ENCODE measurements at places on chromosomes 7 and 10.

DNA sequence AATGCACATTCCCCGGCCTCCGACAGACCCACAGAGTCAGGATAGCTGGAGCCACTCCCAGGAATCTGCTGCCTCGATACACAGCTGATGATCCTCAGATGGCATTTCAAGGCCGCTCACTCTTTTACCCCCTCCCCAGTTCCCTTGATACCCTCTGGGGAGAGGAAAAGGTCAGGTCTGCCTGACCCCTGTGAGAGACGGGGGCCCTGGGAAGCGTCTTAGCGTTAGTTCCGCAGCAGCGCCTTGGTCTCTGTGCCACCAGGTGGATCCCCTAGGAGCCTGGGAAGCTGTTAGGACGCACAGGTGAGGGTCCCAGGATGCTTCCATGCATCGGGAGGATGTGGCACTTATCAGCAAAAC is 420.5 kb upstream of the FOXK1 start:
- DNase-seq: no peak

DNA sequence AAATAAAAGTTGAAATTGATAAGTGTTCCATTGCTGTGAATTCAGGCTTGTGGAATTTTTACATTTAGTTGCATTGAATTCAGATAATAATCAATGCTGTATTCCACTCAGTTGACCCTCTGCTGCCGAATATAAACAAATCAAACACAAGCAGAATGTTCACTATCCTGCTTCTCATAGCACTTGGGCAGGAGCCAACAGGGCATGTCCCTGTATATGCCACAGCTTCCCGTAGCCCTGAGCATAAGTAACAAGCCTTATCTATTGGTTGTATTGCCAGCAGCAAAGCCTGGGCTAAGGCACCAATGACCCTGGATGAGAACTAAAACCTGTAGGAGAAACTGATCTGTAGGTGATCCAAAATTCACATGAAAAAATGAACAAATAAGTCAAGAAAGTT is 145.9 kb downstream of the ARHGAP12 start:
- DNase-seq: no peak

GRCh38 chr7:14988941-14989340 is 86.4 kb upstream of the DGKB start:
- no peak for DNase-seq

DNA sequence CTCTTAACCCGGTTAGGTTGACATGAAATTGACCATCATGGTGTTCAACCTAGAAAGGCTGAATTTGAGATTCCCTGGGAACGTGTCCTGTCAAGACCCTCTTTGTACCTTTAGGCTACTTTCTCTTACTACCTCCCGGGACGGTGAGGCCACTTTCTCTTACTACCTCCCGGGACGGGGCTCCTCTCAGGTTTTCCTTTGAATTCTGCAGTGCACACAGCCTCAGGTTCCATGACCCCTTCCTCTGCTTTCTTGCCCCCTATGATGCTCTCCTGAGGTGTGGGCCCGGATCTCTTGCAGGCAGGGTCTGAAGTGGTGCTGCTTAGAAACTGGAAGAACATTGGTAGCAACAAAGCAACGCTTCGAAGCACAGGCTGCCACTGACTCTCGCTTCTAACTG is 155.3 kb downstream of the CAMK1D start:
- DNase-seq: no peak

DNA sequence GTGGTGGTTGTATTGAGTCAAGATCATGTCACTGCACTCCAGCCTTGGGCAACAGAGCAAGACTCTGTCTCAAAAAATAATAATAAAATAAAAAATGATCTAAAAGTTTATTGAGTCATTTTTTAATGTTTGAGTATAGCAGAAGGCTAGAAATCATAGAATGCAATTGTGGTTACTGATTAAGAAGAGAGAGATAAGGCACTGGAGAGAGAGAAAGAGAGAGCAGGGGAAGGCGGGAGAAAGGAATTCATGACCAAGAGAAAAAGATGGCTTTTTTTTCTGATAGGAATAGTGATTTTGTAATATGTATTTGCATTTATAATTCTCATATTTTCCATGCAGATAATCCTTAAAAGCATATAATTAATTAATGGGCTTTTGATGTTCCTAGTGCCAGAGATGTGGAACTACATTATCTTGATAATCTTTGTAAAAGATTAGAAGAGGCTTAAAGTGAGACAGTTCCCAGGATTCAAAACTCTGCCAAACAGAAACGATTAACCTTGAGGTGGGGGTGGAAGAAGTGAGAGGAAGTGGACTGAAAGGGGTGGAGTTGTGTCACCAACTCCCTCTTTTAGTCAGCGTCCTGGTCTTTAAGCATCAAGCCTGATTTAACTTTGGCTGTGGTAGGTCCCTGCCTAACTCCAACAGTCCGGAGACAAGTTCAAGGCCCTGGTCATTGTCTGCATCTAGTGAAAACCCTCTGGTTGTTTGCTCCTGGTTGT is 76.2 kb downstream of the CHN2 start:
- no peak for DNase-seq

DNA sequence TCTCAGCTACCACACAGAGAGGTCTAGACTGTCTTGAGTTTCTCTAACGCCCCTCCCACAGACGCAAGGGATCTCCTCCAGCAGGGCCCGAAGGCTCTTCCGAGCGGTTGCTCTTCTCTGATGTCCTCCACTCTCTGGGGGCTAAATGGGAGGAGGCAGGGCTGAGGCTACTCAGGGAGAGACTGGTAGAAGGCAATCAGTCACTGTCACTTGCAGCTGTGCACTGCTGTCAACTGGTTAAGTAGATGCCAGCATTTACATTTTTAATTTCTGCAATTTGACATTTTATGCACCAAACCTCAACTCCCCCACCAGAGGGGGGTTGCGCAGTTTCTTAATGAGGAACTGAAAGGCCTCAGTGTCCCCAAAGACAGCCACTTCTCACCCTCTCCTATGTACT is 442.8 kb downstream of the PLXNA4 start:
- DNase-seq: no peak

DNA sequence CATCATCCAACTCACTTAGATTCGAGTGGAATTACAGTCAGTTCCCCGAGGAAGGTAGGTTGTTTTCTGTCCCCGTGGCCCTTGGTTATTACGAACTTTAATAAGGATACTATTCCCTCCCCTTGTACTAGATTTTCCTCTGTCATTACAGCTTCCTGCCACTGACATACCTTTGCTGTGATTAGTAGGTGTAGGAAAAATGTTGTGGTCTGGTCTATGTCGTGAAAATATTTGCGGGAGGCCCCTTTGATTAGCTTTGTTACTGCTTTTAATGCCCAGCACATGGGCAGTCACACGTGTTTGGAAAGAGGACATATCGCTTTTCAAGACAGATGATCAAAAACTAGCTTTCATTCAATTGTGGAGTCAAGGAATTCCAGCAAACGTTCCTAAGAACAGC is 92.2 kb downstream of the GATA3 start:
- peak; percentile 49 for DNase-seq

GRCh38 chr7:84941291-84941690 is 245.6 kb downstream of the SEMA3D start:
- DNase-seq: no peak

DNA sequence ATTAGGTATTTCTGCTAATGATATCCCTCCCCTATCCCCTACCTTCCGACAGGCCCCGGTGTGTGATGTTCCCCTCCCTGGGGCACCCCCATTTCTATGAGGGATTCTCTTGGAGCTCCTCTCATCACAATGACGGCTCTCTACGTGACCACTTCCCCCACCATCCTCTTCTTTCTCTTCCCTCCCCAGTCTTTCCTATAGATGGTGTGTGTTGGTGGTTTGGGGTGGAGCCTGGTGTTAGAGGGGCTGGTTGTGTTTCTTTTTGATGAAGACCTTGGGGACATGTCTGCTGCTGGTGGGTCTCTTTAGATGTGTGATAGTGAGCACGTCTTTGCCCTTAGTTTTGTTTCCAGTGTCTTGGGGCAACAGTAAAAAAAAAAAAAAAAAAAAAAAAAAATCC is 28.6 kb downstream of the RPS24 start:
- no peak for DNase-seq

DNA sequence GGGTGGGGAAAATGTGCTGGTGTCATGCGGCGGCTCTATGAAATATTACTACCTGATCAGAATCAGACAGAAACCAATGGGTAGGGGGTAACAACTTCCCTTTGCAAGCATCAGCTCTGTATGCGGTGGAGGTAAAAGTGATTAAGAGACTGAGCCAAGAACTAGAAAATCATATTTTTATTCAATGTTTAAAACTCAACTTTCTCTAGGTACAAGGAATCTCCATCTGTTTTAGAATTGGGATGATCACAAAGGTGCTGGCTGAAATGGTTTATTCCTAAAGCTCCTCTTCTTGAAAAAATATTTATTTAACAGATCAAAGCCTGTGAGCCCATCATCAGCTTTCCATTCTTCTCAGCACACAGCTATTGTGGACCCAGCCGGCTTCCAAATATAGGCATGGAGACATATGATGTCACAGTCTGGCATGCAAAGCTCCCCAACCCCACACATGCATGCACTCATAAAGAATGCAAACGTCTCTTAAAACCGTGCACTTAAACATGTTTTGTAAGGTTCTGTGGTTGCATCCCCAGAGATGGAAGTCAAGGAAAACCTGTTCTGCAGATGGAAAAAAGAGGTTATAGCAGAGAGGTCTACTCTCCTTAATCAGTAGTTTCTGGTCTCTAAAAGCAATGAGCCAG is 126.0 kb downstream of the SKIDA1 start:
- DNase-seq: no peak

DNA sequence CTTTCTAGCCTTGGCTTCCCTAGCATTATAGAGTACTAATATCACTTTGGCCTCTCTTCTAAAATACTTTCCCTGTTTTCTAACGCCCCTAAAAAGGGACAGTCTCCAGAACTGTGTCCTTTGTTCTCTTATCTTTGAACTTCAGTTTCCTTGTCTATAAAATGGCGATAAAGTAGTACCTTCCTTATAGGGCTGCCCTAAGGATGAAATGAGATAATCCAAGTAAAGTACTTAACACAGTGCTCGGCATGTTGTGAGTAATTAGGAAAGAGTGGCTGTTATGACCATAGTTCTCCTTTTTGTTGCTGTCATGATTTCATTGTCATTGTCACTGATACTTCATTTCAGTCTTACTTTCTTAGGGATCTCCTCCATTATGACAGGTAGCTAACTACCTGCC is 114.7 kb downstream of the EXOC4 start:
- no peak for DNase-seq

DNA sequence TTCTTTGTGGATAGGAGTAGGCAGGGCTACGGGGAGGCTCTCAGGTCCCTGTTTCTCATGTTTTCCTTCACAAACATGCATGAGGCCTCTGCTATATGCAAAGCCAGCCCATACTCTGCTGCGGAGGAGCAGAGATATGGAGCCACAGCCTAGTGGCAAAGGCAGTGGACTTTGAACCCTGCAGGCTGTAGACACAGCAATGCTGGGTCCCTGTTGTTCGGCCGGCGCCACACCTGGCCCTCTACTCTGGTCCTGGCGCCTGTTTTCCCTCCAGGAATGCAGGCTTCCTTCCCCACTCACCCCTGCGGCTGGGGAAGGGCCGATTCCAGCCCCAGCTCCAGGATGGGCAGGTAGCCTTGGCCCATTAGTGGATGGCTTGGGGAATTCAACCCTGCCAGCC is 11.5 kb downstream of the CLRN3 start:
- no peak for DNase-seq

DNA sequence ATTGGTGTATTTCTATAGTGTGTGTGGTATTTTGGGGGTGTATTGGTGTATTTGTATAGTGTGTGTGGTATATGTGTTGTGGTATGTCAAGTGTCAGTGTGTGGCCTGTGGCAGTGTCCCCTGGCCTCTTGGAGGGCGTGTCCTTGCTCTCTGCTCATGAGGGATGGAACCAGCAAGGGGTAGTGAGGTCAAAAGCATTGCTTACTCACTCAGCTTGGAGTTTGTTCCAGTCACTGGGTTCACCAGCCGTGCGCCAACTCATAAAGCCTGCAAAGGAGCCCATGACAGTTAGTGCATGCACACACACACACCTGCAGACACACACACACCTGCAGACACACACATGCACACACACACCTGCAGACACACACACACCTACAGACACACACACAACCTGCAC is 4.3 kb upstream of the TRPV6 start:
- no peak for DNase-seq

DNA sequence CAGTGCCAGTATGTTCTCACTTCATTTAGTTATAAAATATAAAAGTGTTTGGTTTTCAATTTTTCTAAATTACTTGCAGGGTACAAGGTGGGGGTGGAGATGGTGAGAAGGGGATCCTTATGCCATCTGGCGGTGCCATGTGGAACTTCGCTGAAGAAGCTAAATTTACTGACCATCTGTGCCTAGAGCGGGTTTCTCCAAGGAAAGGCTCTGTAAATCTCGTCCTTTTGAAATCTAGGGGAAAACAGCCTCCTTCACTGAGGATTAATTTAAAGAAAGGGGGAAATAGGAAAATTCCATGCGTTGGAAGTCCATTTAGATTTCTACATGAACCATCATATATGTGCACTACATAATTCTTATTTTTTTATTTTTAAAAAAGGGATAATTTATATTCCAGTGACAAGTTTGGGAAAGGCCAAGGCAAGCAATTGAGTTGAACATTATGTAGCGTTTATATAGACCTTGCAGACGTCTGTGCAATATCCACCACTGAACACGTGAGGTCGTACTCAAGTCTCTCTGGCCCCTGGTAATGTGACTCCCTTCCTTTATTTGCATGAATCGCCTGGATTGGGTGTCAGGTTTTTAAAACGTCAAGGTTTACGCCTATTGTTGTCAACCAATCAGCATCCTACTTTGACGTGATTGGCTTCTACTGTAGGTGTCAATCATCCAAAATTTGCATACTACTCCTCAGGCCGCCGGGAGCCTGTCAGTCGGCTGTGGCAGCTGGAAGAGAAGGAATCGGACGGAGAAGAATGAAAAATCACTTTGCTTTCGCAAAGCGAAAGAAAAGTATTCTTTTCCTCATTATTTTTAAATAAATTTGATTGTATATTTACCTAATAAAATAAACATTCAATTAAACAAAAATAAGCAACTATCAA is 297.1 kb upstream of the NFE2L3 start:
- DNase-seq: peak; percentile 90

DNA sequence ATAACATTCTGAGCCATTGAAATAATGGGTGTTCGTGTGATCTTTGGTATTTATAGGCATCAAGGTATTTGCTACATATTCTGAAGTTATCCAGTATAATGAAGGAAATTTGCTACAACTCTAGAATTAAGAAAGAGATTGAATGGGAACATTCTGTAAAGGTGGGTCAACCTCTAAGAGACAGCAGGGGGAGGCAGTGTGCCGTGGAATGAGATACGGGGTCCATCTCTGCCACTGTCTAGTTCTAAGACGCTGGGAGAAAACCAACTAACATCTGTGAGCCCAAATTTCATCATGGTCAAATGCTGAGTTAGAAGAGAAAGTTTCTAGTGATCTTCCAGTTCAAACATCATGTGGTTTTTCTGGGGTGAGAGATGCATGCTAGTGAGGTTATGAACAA is 368.9 kb downstream of the SORCS1 start:
- DNase-seq: no peak

GRCh38 chr10:35481413-35481812 is 123.7 kb upstream of the GJD4 start:
- DNase-seq: no peak
